ENCODE measurements at places on chromosomes 7 and 10.

- DNase-seq: no peak
These were observed 1.4 kb downstream of the DNAJB12 start for GRCh38 chr10:72353028-72353964.

- no peak for DNase-seq
These were observed 12.8 kb downstream of the CPXM2 start for GRCh38 chr10:123878666-123879303.

DNA sequence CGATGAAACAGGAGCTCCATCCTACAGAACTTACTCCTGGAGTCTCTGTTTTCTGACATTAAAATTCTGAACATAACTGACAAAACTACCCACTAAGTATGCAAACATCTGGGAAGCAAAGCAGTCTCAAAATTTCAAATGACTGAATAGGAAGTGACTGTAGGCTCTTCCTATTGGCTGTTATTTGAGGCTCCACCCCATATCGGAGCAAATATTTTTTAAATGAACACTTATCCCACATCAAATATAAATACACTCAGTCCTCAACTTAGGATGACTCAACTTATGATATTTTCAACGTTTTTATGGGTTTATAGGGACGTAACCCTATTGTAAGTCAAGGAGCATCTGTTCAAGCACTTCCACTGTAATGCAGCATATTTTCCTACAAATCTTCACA lies 8.8 kb downstream of the HSPA12A start:
- DNase-seq: no peak

GRCh38 chr10:73894245-73894971 lies 16.5 kb upstream of the PLAU start:
- no peak for DNase-seq

DNA sequence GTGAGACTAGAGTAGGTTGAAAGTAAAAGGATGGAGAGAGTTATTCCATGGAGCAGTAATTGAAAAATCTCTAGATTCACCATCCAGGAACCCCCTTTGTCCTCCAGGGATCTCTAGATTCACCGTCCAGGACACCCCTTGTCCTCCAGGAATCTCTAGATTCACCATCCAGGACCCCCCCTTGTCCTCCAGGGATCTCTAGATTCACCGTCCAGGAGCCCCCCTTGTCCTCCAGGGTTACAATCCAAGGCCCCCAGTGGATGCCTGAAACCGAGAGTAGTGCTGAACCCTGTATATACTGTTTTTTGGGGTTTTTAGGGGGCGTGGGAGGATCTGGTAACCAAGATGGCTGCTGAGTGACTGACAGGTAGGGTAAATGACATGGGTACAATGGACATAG lies 38.3 kb upstream of the PPP2R2D start:
- peak; percentile 29 for DNase-seq

DNA sequence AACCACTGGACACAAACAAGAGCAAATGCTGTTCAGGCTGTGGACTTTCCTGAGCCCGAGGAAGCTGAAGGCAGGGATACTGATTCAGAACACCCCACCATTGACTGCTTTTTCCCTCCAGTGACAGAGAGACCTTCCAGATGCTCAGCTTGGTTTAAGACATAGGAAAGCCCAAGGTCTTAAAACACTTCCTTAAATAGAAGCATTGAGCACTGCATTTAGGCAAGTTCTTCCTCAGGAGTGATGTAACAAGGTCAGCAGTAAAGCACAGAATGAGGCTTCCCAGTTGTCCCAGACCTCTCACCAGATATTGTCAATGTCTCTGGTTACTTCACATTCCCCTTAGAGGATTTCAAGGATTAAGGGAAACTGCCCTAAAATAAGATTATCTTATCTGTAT lies 19.6 kb upstream of the CDCA7L start:
- no peak for DNase-seq

All from kidney (tissue), 22 donors.